ENCODE measurements at places on chromosomes 2 and 18. TPM values are rescaled to one million over a fixed set of nuclear protein-coding genes. Genes with fewer than 3 reads are reported as not detected.

Gene AQP4
- total RNA-seq = 0.57 TPM

GRCh38 chr2:3751806-3752205 is 48.4 kb downstream of the DCDC2C start:
- no peak for DNase-seq
- no peak overlapping the region for H3K27ac ChIP-seq
- H3K27me3 ChIP-seq = no peaks in the 10 kb centered on the region
- H3K4me3 ChIP-seq = no peak overlapping the region

Gene STAT1
- total RNA-seq = 227 TPM

Gene TP53I3
- total RNA-seq = 7.1 TPM

Gene IGFBP2
- total RNA-seq = 283 TPM

Gene TSPYL6
- total RNA-seq = not detected

Gene ZNF396
- total RNA-seq = 3.6 TPM

DNA sequence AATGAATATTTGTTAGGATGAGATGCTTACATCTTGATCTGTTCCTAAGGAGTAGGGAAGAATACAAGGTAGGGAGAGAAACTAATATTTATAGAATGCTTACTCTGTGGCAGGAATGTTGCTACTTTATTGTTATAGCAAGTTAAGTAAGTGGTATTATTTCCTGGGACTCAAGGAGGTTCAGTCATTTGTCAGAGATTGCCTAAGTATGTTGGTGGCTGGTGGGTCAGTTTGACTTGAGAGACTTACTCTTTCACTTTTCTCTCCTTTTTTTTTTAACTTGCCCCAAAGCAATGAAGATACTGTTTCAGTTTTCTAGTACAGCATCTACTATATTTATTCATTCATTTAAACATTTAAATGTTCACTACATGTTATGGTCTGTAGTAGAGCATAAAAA is 209.2 kb upstream of the STON1 start:
- H3K27ac ChIP-seq = no peak overlapping the region
- peaks cover 57% of the 10 kb centered on the region for H3K4me1 ChIP-seq
- no peaks in the 10 kb centered on the region for H3K36me3 ChIP-seq
- H3K4me3 ChIP-seq = peak overlapping the region; percentile 6

DNA sequence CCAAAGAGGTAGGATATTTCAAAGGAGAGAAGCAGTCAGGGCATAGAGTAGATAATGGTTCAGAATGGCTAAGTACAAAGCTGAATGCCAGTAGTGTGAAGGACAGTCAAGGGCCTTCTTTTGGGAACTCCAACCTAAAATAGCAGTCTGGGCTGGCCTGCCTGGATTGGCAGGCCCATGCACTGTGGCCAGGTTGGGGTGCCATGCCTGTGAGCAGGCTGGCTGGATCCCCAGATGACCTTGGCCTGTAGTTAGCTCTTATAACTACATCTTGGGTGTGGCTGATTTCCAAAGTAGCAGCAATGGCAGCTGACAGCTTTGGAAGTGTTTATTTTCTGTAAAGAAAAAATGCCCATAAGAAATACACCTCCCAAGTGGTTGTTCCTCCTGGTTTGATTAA is 51.5 kb upstream of the ITGB6 start:
- no peak overlapping the region for H3K27ac ChIP-seq
- no peak overlapping the region for H3K4me3 ChIP-seq
- DNase-seq = no peak
- H3K4me1 ChIP-seq = peaks cover 4% of the 10 kb centered on the region
- no peaks in the 10 kb centered on the region for H3K36me3 ChIP-seq
- H3K27me3 ChIP-seq = no peaks in the 10 kb centered on the region

DNA sequence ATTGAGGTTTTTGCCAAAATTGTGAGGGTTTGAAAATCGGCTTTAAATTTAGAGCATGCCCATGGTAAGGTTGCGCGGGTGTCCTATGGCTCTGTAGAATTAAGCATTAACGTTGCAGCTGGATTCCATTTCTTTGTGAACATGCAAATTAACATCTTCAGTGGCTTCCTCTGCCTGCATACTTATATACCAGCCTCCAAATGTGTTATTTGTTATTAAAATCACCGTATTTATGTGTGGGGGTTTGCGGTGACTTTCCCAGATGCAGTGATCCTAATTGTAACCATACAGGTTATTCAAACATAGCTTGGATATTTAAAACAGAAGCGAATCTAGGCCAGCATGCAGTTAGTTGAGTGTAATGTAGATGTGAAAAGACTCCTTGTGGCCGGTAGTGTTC is 80.2 kb downstream of the TGOLN2 start:
- no peaks in the 10 kb centered on the region for H3K27me3 ChIP-seq
- no peak overlapping the region for H3K4me3 ChIP-seq
- peaks cover 62% of the 10 kb centered on the region for H3K4me1 ChIP-seq

Gene MBP
- 62.5 TPM for total RNA-seq

- H3K27ac ChIP-seq = no peak overlapping the region
- H3K4me3 ChIP-seq = no peak overlapping the region
- no peaks in the 10 kb centered on the region for H3K4me1 ChIP-seq
- DNase-seq = no peak
- H3K27me3 ChIP-seq = no peaks in the 10 kb centered on the region
- no peaks in the 10 kb centered on the region for H3K36me3 ChIP-seq
These were observed 98.2 kb downstream of the MRO start for GRCh38 chr18:50721451-50722120.

GRCh38 chr2:38098421-38099098 is 22.6 kb upstream of the CYP1B1 start:
- no peak for DNase-seq
- H3K27ac ChIP-seq = peak overlapping the region; percentile 64
- no peaks in the 10 kb centered on the region for H3K27me3 ChIP-seq

Gene AQP12B
- total RNA-seq = not detected

DNA sequence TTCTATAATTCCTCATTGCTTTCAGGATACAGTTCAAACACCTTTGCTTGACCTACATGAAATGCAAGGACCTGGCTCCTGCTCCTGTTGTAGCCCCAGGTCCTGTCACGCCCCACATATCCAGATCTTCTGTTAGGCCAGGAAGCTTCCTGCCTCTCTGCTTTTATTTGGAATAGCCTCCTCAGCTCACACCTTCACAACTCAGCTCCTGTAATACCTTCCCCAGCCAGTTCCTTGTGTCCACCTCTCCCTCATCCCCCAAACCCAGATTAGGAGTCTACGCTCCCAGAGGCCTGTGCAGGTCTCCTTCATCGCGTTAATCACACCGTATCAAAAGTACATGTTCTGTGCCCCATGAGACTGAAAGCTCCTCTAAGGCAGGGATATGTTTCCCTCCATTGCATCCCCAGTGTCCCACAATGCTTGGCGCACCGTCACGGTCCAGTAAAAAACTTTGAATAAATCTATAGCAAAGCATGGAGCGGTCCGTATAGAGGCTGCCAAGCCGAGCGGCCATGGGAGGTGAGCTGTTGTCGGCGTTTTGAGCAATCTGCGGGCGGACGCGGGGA is 371 bp downstream of the MDH1B start:
- H3K27me3 ChIP-seq = no peaks in the 10 kb centered on the region
- H3K4me1 ChIP-seq = peaks cover 20% of the 10 kb centered on the region
- H3K36me3 ChIP-seq = peaks cover 15% of the 10 kb centered on the region
- H3K4me3 ChIP-seq = peak overlapping the region; percentile 68

Gene ANKAR
- total RNA-seq = 32.3 TPM

DNA sequence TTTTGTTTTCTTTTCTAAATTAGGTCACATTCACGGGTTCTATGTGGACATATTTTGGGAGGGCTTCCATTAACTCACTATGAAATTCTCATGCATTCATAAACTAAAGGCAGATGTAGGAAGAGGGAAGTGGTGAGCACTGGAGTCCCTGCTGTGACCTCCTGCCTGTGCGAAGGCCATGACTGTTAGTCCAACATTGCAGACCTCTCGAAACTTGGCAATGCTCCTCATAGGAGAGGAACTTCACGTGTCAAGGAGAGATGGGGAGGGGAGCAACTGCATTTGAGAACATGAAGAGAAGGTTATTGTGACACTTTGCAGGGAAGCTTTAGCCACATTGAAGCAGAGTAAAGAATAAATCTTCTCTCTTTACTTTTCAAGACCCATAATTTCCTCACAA is 126.4 kb upstream of the HNMT start:
- no peak overlapping the region for H3K27ac ChIP-seq
- no peak overlapping the region for H3K4me3 ChIP-seq
- H3K36me3 ChIP-seq = no peaks in the 10 kb centered on the region
- no peak for DNase-seq
- no peaks in the 10 kb centered on the region for H3K4me1 ChIP-seq

GRCh38 chr2:74544634-74545033 is 9.1 kb downstream of the LOXL3 start:
- peaks cover 12% of the 10 kb centered on the region for H3K27me3 ChIP-seq
- H3K4me1 ChIP-seq = peaks cover 15% of the 10 kb centered on the region
- no peak for DNase-seq
- H3K36me3 ChIP-seq = no peaks in the 10 kb centered on the region
- no peak overlapping the region for H3K27ac ChIP-seq

Gene IL18RAP
- total RNA-seq = 35.4 TPM

Gene MAL
- total RNA-seq = 18.8 TPM

Gene CHRNG
- total RNA-seq = not detected

Gene CPO
- total RNA-seq = not detected

DNA sequence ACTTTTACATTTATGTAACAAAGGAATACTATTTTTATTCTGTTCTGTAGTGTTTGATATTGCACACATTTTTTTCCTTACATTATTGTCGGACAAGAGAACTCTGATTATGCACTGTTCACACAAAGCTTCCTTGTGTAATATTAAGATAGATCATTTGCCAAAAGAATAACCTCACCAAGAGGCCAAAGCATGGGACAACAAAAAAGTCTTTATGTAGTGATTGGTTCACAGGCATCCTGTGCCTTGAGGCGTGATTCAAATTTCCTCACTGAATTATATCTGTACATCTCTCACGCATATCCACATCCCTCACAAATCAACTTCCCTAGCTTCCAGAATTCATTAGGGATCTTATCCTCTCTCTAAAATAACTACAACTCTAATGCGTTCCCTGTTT is 642.7 kb downstream of the NR4A2 start:
- H3K27me3 ChIP-seq = no peaks in the 10 kb centered on the region
- no peaks in the 10 kb centered on the region for H3K36me3 ChIP-seq
- no peaks in the 10 kb centered on the region for H3K4me1 ChIP-seq
- H3K4me3 ChIP-seq = no peak overlapping the region
- H3K27ac ChIP-seq = no peak overlapping the region
- no peak for DNase-seq

Data from spleen (tissue), 13 donors.